Stomach (tissue), 19 donors: ENCODE measurements at places on chromosomes 6 and 20.
A peak's percentile ranks its signal among the peaks of the same experiment; 100 is the strongest.

GRCh38 chr6:80438772-80439171 is 332.3 kb downstream of the BCKDHB start:
- no peak for DNase-seq

GRCh38 chr20:63979557-63980316 is at the start of gene SAMD10:
TSS of gene SAMD10 (minus strand) at chr20:63979642. CDS start at chr20:63979467, 175 bp downstream.
- peak; percentile 56 for DNase-seq

DNA sequence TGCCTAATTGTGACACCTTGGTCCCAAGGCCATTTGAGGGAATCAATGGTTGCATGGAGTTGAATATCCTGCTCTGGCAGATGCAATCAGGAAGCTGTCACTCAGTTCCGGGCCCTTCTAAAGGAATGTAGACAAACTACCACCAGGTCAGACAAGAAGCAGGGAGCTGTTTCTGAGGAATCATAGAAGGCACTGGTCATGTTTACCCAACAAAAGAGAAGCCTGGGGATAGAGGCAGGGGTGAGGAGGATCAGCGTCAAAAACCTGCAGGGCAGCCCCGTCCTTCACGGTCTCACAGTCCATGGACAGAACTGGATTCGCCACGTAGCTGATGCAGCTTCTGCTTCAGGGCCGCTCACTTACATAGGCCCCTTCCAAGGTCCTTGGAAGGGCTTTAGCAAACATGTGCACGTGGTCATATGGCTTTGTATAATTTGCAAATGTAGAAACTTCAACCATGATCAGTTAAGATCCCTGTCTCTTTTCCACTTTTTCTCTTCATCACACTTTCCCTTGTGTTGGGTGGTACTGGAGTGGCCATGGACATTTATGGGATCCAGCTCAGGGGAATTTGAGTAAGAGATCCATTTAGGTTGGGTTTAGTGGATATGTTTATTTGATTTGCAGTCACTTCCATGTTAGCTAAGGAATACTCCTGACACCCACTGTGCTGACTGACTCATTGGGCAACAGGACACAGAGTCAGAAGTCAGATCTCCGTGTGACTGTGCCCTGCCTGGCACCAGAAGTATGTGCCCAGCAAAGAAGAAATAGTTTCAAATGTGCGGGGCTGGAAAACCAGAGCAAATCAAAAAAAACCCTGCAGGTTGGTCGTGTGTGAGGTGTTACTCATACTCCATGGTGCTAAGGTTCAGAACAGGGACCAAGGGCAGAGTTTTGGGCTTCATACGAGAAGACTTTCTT is 60.0 kb upstream of the ZFAND3 start:
- DNase-seq = no peak

DNA sequence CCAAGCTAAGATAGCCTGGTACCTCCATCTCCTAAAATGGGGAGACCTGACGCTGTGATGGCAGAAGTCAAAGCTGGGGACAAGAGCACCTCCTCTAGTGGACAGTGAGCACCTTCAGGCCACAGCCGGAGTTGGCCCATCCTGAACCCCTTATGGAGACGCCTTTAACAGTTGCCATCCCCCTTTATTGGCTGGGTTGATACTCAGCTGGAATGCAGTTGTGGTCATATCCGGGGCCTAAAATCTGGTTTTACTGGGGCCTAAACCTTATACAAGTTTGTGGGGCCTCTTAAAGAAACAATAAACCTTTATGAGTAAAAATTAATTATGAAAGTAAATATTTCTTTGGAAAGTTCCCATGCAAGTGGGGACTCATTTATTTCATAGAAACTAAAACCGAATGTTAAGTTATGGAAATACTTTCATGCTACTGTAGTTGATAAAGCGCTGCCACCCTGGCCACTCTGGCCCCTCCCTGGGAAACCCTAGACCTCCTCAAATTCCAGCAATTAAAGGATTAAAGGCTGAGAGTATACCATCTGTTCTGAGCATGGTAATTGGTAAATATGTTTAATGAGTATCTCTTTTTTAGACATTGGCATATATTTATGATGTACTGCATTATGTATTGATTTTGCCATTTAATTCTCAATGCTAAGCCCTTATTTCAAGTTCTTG is 95.1 kb upstream of the SASH1 start:
- DNase-seq = no peak

DNA sequence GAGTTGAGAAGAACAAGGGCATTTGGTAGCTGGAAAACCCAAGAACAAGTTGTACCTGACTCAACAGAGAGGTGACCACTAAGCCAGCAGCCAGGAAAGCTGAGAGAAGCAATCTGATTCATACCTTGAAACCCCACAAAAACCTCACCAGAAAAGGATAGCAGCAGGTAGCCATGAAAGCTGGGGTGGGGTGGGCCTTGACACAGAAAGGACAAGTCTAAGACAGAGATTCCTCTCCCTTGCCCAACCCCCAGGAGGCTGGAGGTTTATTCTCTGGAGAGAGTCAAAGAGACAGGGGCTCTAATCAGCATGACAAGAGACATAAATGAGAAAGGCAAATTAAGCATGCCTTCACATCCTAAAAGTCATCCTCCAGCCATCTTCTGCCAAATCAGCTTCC is 151.7 kb upstream of the DST start:
- DNase-seq = no peak

DNA sequence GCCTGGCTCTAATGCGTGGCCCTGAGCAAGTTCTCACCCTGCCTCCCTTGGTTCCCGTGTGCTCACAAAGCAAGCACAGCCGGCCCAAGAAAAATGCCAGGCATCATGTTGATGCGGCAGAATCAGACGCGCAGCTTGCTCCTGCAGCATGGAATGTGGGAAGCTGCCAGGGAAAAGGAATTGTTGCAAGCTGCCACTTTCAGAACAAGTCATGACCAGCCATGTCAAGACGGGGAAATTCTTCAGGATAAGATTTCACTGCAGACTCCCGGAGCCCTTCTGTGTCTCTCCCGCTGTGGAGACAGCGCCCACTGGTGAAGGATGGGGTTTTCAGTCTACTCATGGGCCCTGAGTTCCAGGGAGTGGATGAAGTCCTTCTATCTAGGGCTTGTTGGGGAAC is 4.6 kb downstream of the DACT2 start:
- DNase-seq = no peak

GRCh38 chr20:61125546-61126180 is 126.4 kb upstream of the CDH4 start:
- DNase-seq = no peak

GRCh38 chr6:110606151-110606550 is 129.7 kb upstream of the SLC22A16 start:
- DNase-seq = no peak
